ENCODE measurements at places on chromosomes 4 and X.

DNA sequence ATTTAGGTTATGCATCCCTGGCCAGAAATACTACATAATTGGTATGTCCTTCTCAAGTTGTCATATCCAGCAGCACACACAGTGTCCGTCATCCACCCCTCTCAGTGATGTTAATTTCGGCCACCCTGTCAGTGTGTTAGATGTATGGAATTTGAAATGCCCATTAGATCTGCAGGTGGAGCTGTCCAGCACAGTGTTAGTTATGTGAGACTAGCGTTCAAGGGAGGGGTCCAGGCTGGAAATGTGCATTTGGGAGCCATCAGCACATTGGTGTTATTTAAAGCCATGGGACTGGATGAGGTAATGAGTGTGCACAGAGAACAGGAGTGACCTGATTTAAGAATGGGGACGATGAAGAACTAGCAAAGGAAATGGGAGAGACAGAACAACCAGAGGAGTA, 22.4 kb downstream of the ANAPC4 start:
- no peak for DNase-seq

DNA sequence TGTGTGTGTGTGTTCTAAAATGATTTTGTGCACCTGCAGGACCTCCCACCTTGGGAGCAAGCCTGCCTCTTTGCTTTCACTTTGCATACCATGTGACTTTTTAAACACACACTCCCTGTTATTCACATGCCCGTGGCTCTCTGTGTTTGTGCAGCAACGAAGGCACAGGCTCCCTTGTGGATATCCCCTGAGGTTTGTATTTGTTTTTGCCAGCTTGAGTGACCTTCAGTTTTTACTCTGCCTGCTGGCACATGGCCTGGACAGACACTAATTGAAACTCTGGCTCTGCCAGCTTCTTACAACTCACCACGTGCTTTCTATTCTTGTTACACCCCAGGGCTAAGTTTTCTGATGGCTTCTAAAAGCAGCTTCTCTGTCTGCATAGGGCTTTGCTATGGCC, 885.8 kb downstream of the SH3BGRL start:
- DNase-seq = peak; percentile 3

GRCh38 chr4:81494031-81494431, 22.3 kb upstream of the RASGEF1B start:
- no peak for DNase-seq

DNA sequence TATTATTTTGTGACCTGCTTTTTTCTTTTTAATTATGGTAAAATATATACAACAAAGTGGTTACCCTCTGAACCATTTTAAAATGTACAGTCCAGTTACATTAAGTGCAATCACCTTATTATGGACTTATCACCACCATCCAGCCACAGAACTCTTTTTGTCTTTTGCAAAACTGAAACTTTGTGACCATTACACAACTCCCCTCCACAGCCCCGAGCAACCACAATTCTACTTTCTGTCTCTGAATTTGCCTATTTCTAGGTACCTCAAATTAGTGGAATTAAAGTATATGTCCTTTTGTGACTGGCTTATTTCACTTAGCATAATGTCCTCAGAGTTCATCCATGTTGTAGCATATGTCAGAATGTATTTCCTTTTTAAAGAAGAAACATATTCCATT, 39.3 kb upstream of the WWC2 start:
- no peak for DNase-seq
